ENCODE measurements at places on chromosomes 13 and 19.
A peak's percentile ranks its signal among the peaks of the same experiment; 100 is the strongest.

GRCh38 chr19:39502640-39503417 lies 4.1 kb downstream of the DLL3 start:
- DNase-seq: peak; percentile 84

- no peak for DNase-seq
These were observed 101.7 kb downstream of the TNFRSF19 start for GRCh38 chr13:23671897-23672296.

GRCh38 chr19:36528921-36529518 lies 949 bp upstream of the ZNF260 start:
- no peak for DNase-seq

DNA sequence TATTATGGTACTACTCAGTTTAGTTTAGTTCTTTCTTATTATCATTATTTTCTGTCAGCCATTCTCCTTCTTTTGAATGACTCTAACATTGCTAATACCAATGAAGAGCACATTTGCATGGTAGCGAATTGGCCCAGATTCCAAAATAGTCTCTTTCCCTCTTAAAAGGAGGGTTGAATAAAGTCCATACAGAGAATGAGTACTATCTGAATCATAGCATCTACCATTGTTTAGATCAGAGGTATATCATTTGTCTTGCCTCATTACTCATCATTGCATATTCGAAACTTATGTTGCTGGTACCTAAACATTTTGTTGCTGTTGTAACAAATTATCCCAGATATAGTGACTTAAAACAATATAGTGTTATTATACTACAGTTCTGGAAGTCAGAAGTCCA lies 1235.3 kb upstream of the ATXN8OS start:
- no peak for DNase-seq

GRCh38 chr19:31312677-31313244 lies 36.5 kb downstream of the TSHZ3 start:
- no peak for DNase-seq

Measured in activated T-cell treated with anti-CD3 and anti-CD28 coated beads, Interleukin-2, amount 50 U/mL, for 1 hour (primary cell).